ENCODE measurements at places on chromosomes 6 and 20.

DNA sequence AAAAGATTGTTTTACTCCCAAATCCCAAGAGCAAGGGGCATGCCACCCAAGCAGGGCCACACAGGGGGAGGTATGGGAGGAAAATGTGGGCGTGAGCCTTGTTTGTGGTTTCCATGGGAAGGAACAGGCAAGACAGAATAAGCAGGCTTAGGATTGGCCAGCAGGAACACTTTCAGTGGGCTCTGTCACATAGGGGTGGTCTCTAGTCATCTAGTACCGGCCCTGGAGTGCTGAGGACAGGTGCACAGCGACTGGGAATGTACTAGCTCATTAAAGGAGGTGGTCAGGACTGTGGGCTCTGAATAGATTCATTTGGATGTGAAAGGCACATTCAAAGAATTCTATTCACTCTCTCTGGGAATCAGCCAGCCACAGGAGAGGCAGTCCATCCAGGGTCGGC, 175.6 kb downstream of the TBC1D7 start:
- no peak for DNase-seq

DNA sequence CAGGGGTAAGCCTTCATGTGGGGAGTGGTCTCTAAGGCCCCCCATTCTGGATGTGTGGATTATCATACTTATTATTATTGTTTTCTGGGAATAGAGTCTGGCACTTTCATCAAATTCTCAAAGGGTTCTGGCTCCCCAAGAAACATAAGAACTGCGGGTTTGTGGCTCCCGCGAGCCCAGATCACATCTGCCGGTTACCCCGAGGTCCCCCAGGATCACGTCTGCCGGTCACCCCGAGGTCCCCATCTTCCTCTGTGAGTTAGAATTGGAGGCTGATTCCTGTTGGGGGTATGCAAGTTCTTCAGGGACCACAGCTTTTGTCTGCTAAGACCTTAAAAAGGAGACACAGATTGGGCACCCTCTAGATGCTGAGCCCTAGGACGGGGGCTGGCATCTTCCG, 116.7 kb upstream of the FRMD1 start:
- DNase-seq: no peak

- no peak for DNase-seq
Observed at GRCh38 chr6:10626154-10626741, 68.2 kb downstream of the C6orf52 start.

- no peak for DNase-seq
Observed at GRCh38 chr6:13431059-13431656, 56.2 kb downstream of the GFOD1 start.

DNA sequence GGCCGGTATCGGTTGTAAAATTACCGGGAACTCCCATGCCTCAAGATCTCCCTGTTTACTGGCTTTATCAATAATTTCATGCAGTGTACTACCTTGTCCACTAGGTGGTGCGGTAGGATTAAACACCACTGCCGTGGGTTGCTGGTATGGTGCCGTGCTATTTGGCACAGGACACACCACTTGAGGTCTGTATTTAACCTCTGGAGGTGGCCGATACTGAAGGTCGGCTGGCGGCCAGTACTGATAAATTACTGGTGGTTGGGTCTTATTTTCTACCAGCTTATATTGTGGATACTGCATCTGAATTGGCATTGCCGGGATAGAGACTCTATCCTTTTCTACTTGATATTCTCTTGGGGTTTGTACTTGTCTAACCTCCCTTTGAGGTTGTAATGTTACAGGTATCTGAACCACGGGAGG, 14.3 kb upstream of the PTCRA start:
- peak; percentile 40 for DNase-seq

GRCh38 chr6:86943819-86944407, 6.6 kb downstream of the HTR1E start:
- no peak for DNase-seq

GRCh38 chr6:148650941-148651505, 95.8 kb upstream of the UST start:
- no peak for DNase-seq

GRCh38 chr6:24854077-24854666, 55.5 kb upstream of the ARMH2 start:
- no peak for DNase-seq

- DNase-seq: no peak
Observed at GRCh38 chr20:6680441-6680840, 87.0 kb upstream of the BMP2 start.

DNA sequence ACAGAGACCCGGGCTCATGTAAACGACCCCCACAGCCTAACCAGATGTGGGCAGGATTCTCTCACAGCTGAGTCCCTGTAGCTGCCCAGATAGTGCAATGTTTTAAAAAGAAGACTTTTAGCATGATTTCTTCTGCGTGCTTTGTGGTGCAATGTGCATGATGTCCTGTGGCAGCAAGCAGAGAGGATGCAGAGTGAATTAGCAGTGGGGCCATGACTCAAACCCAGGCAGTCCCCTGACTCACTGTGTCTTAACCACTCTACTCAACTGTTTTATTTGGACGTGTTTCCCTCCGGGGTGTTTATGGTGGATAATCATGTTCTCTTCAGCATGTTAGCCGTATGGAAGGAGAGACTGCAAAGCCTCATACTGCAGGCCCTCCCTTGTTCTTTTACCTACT, 247.9 kb downstream of the SLC24A3 start:
- no peak for DNase-seq

DNA sequence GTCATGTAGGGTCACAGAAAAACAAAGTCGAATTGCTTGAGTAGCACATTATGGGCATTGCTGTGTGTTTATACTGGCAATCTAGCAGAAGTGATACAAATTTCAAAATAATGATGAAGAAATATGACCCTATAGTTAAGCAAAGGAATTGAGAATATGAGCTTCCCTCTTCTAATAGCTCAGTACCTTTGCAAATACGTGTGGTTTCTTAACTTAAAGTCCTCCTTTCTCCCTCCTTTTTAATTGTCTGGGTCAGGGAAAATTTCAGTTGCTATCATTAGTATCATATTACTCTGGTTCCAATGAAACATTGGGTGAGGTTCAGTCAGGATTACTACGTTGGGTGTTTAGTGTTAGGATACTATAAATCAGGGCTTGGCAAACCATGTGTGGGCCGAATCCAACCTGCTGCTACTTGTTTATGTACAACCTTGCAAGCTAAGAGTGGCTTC, 166.8 kb upstream of the CARMIL1 start:
- DNase-seq: no peak

DNA sequence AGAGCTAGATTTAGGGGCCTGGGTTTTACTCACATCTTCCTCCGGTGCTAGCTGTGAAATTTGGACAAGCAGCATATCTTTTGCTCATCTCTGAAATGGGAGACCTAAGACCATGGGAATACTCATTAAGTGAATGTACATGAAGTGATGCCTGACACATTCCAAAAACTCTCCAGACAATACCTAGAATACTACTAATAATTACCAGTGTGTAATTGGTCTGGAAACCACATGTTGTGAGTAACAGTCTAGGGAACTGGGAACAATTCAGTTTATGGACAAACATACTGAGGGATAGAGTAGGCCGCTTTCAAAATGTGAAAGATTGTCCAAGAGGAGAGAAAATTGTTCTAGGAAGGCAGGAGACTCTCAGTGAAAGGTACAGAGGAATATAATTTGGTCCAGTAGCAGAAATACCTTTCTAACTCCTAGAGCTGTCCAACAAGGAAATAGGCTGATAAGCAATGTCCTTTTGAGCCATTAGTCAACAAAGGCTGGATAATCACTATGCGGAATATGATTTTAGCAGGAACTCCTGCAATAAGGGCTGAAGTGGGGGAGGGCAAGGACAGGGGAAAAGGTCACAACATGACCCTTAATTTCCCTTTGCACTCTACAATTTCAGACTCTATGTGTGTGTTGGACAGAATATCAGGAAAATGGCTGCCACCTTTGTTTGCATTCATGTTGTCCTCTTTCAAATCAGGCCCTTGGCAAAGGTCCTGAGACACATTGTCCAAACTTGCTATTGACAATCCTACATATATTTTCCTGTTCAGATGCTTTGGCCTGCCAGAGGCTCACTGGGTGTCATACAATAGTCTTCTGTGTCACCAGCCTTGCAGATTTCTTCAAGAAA, 315.4 kb downstream of the PLCB1 start:
- no peak for DNase-seq

DNA sequence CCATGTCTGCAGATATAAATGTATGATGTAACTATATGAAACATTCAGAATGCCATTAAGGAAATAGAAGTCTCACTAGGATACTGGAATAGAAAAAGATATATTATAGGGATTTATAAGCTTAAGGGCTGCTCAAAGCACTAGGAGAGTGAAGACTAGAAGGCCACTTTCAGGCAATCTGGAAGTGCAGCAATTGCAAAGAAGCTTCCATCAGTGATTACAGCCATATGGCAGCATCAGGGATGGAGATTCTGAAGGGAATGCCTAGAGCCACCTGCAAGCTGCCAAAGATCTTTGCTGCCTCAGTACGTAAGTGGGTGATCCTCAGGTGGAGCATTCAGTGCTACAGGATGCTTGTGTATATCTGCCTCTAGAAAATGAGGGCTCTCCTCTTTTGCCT, 796.2 kb upstream of the EPHA7 start:
- DNase-seq: no peak

- DNase-seq: no peak
Observed at GRCh38 chr6:10510592-10511367, 10.4 kb upstream of the GCNT2 start.

- no peak for DNase-seq
Observed at GRCh38 chr6:111057074-111057752, 30.1 kb upstream of the SLC16A10 start.

DNA sequence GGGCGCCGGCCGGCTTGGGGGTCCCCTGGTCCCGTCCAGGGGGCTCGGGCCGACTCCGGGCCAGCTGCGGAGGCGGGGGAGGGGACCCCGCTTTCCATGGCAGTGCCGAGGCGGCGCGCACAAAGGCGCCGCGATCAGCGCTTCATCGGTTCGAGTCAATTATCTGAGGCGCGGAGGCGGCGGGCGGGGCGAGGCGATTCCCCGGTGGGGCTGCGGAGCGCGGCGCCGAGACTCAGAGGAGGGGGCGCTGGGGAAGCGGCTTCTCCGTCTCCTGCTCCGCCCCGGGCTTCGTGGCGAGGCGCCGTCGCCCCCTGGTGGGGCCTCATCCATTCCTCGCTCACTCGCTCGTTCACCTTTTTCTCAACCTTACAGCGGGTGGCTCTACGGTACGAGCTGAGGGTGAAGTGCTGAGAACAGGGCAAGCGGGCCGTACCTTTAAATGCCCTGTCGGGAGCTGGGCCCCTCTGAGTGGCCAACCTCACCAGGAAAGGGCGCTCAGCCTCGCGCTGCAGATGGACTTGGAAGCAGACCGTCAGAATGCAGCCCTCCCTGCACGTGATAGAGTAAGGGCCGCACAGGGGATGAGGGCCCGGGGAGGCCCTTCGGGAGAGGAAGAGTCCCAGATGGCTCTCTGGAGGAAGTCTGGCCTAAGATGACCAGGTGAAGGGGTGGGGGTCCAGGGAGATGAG, 39.9 kb downstream of the SLC52A3 start:
- DNase-seq: peak; percentile 14

DNA sequence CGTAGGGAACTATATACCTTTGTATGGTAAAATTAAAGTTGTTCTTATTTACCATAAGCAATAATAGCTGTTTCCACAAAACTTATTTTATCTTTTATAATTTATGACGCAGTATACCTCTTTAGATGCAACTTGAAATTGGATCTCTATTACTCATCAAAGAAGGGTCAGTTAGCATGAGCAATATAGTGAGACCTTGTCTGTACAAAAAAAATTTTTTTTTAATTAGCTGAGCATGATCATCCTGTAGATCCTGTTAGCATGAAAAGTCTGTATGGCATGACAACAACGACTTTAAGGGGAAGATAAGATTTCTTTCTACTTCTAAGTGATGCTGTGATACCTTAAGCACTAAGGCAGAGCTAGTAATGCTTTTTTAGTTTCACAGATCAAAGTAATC, 5.9 kb downstream of the ALDH5A1 start:
- no peak for DNase-seq

- no peak for DNase-seq
Observed at GRCh38 chr20:62352402-62353288, 14.5 kb downstream of the LAMA5 start.

DNA sequence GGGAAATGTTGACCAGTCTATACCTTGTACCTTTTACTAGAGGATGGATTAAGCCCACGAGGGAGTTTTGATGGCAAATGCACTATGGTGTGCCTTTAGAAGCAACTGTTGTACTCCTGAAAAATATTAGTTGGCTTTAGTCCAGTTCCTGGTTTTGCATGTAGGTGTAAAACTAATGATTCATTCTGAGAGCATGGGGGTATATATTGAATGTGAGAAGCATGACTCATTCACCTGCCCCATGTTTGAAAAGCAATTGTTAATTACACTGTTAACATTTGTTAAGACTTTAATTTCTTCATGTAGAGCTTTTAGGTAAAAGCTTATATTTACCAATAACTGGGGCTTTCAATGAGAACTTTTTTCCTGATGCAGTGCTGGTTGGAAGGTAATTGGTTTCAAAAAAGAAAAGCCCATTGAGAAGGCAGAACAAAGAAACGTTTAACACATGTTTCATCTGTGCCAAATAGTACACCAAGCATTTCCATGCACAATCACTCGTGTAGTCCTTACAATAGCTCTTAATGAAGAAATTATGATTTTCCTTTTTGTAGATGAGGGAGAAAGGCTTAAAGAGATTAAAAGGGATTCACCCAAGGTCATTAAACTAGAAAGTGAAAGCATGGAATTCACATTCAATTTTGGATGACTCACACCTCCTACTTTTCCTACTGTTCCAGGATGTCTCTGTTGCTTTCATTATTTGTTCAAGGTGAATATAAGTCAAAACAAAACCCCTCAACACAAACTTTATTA, 134.1 kb downstream of the CCDC170 start:
- no peak for DNase-seq

DNA sequence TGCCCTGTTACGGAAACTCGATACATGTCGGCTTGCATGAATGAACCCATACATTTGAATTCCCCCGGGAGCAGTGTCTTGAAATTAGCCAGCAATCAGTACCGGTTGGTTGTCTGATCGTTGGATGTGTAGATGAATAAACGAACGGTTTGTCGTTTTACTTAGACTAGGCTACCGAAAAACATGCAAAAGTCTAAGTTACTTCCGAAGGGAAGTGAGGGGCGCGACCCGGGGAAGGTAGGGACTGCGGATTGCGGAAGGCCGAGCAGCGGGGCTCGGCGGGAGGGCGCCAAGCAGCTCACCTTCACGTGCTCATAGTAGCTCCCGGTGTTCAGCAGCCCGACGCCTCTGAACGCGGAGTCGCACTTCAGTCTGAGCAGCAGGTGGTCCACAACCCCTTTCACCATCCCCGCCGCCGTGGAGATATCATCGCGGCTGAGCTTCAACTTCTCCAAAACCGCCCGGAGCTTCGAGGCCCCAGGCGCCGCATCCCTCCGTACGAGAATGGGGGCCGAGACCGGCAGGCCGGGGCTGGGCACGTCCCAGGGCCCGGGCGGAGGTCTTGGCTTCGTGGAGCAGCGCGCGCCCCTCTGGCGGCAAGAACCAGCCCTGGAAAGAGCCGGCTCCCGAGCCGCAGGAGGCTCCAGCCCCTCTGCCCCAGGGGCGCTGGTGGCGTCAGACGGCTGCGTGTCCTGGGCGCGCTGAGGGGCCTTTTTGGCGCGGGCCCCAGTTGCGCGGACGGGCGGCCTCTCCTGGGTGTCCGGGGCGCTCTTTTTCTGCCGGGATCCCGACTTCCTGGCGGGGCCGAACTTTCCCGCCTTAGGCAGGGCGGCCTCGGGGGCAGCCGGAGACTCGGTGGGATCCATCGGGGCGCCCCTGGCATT, 632 bp downstream of the CGAS start:
- DNase-seq: no peak

GRCh38 chr6:10550764-10551163, 29.6 kb downstream of the GCNT2 start:
- DNase-seq: no peak

- DNase-seq: no peak
Observed at GRCh38 chr6:130434174-130434873, 68.5 kb downstream of the TMEM200A start.

GRCh38 chr6:77072694-77073409, 390.4 kb downstream of the HTR1B start:
- no peak for DNase-seq
